ENCODE measurements at places on chromosomes 5 and 9.

GRCh38 chr9:8955315-8955714 lies 1155.7 kb upstream of the DMAC1 start:
- ATAC-seq: no peak

GRCh38 chr5:66477596-66477995 lies 118.6 kb upstream of the MAST4 start:
- ATAC-seq: no peak

DNA sequence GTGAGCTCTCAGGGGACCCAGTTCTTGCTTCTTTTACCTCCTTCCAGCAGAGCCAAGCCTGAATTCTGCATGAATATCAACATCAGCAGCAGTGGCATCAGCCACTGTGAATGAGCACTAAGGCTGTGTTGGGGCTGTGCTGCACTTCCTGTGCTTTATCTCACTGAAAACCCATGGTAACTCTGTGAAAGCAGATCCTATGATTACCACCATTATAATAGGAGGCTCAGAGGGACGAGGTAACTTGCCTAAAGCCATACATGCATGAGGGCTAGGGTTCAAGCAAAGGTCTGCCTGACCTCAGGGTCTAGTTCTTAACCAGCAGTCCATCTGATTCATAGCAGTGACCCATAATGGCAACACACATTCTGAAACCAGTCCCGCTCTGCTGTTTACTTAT lies 60.5 kb upstream of the RAPGEF1 start:
- ATAC-seq: no peak

DNA sequence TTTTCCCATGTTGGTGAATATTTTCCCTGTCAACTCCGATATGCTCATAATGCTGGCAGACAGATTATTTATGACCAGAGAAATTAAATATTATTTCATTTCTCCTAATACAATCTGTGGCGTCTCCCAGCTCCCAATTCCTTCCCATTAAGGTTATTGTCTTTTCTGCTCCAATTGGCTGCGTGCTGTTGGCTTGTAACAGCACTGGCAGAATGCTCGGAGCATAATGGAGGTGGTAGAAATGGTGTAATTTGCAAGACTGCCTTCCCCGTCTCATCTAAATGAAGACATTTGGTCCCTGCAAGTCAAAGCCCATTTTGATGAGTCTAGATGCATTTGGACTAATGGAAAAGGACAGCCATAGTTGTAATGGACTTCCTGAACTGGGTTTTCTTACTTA lies 601.7 kb downstream of the BRINP1 start:
- ATAC-seq: no peak

DNA sequence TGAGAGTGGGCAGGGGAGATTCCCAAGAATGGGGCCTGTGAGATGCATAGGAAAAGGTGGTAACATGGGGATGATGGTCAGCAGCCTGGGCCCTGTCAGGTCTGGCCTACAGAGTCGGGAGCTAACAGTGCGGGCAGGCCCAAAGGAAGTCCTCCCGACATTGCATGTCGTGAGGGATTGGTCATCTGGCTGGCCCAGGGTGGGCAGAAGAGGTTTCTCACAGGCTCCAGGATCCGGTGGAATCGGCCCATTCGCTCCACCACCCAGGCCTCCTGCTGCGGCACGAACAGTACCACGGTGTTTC lies 514 bp downstream of the STOML2 start:
- peak; percentile 55 for ATAC-seq

- no peak for ATAC-seq
Measured at GRCh38 chr9:8782237-8782636, 982.7 kb upstream of the DMAC1 start.

DNA sequence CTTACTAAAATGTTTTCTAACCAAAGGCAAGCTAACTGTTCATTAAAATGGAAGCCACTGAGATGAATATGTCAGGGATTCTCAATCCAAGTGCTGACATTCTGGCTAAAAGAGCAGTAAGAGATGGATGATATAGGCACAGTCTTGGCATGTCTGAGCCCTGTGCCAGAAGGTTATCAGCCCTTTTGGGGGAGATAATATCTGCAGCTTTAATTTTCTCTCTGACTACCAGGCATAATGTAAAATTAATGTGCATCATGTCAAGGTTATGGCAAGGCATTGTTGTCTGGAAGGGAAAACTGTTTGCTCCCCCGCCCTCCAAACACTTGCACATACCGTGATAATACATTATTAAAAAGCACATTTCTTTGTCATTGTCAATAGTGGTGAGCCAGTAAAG lies 609.8 kb downstream of the ZNF608 start:
- ATAC-seq: peak; percentile 44

GRCh38 chr5:14204785-14205321 lies 61.7 kb downstream of the TRIO start:
- peak; percentile 67 for ATAC-seq

- no peak for ATAC-seq
Measured at GRCh38 chr5:176521286-176521685, 15.9 kb downstream of the RNF44 start.

Data from SK-N-SH treated with all-trans-retinoic acid at 6 μM for 48 hours (cell line).